ENCODE measurements at places on chromosomes 7 and 10. TPM values are rescaled to one million over a fixed set of nuclear protein-coding genes. Genes with fewer than 3 reads are reported as not detected.

Gene TSPAN14
- total RNA-seq, result 100 TPM

Gene TMEM213
- total RNA-seq, result not detected

Gene TUBAL3
- not detected for total RNA-seq

Gene NCAPG2
- total RNA-seq, result 146 TPM

Gene PDE6C
- total RNA-seq, result not detected

Gene SLC13A4
- not detected for total RNA-seq

Gene ZPBP
- total RNA-seq, result not detected

Gene MAT1A
- not detected for total RNA-seq

Gene SHH
- not detected for total RNA-seq

Gene PON1
- not detected for total RNA-seq

Gene IGFBP1
- not detected for total RNA-seq

Gene IMMP2L
- 11.5 TPM for total RNA-seq

Gene HOXA1
- 0.28 TPM for total RNA-seq

All from activated CD8-positive, alpha-beta memory T cell treated with anti-CD3 and anti-CD28 coated beads, Interleukin-2, amount 10 ng/mL, durations not matched to agents 7 days and 5 days (primary cell).